ENCODE measurements at places on chromosomes 12 and 14.

DNA sequence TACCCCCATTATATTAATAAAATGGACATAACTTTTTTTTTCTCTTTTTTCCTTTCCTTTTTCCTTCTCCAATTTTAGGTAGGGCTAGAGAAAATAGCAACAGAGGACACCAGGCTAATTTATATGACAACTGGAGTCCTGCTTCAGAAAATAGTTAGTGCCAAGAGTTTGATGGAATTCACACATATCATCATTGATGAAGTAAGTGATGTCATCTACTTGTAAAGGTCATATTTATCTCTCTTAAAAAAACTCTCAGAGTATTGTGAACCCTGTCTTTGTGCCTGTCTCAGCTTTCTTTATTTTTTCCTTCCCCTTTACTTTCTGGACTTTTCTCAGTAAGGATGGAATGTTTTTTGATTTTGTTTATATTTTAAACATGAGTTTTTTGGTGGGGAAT, 24.3 kb upstream of the RD3L start:
- no peak for DNase-seq

- no peak for DNase-seq
Observed at GRCh38 chr14:90874599-90874998, 58.4 kb upstream of the TTC7B start.

DNA sequence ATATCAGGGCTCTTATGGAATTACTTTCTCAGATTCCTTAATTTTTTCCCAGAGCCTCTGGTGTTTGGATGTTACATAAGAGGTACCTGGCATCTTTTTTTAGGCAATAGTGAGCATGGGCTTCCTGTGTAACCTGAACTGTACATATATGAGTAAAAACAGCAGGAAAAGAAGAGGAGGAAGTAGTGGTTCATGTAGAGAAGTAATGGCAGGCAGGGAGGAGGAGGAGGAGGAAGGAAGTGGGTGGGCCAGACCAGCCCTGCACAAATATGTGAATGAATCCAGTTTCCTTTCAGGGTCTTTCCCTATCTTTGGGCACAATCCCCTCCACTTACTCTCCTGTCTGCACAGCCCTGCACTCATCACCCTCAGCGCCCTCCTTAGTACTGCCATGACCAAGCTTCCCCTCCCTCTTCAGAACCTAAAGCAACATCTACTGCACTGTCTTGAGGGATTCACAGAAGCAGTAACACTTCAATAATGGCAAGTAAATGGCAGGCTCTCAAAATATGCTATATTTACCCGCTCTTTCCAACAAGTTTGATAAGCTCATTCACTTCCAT, 40.9 kb upstream of the GSG1 start:
- DNase-seq, result no peak

- DNase-seq, result no peak
Observed at GRCh38 chr12:97167598-97167997, 260.5 kb downstream of the NEDD1 start.

GRCh38 chr14:78758333-78758732, 588.2 kb downstream of the NRXN3 start:
- no peak for DNase-seq

- DNase-seq, result no peak
Observed at GRCh38 chr12:57632073-57632957, 686 bp downstream of the B4GALNT1 start.

GRCh38 chr12:124518051-124518932, 49.1 kb downstream of the NCOR2 start:
- peak; percentile 99 for DNase-seq

GRCh38 chr12:88453323-88453722, 126.9 kb downstream of the KITLG start:
- DNase-seq, result no peak

- no peak for DNase-seq
Observed at GRCh38 chr14:79064214-79064613, 894.0 kb downstream of the NRXN3 start.

DNA sequence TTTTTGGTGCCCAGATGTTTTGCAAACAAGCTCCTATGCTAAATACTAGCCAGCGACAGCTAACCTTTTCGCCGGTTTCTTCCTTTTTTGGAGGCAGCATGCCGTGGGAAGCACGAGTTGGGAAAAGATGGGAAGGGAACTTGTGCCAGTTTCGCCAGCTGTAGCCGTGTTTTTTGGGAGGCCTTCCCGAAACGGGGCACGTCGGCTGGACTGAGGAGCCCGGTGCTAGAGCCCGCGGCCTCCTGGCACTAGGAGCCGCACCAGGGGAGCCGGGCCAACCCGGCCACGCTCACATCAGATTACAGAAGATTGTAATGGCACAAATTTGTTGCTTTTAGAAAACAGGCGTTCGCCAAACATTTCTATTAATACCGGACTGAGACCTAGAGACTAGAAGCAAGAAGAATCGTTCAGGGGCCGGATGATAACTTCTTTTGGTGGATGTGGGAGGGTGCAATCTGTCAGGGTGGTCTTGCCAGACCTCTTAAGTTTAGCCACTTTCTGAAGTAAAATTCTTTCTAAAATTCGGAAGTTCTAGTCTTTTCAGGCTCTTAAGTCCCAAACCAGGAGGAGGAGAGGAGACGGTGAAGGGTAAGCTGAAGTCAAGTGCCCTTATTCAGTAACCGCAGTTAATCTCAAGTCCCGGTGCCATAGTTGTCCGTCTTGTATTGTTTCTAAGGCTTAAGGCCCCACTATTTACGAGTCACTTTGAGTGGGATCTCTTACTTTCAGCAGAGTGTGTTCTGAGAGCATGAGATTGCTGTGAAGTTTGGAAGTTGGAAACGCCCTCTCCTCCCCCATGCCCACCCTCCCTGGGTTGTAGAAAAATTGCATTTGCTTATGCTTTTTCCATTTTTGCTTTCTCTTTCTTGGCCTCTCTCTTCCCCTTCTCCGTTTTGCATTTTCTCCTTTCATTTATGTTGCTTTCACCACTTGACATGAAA, 1.3 kb downstream of the RASSF3 start:
- peak; percentile 41 for DNase-seq

DNA sequence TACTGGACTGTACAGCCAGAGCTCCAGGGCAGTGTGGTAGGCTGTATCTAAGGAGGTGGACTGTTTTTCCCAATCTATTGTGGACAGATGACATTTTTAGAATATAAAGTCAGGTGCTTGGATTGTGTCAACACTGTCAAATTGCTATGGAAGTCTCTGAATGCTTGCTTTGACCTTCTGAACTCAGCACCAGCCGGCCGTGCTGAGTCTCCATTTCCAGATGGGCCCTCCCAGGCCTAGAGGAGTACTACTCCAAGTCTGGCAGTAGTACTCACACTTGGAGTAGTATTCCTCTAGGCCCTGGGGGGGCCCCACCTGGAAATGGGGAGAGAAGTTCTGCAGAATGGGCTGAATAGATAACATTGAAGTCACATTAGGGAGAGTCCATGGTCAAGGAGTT, 16.2 kb upstream of the KCNK13 start:
- no peak for DNase-seq

DNA sequence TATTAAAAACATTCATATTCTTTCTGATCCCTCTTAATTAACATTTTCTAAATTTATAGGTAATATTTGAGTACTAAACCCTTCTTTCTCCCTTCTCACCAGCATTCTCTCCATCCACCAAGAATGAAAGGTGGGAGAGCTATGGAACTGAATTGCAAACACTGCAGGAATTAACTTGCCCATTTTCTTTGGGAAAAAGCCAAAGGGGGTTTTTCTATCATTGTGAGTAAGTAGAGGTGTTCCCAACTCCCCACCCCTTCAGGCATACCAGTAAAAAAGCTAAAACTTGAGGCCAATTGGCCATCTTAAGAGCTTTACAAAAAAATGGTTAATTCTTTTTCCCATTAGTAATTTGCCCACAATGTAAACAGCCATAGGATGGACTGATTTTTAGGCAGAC, 23.7 kb downstream of the PCNX1 start:
- no peak for DNase-seq

- no peak for DNase-seq
Observed at GRCh38 chr12:120006258-120006975, 17.4 kb downstream of the BICDL1 start.

DNA sequence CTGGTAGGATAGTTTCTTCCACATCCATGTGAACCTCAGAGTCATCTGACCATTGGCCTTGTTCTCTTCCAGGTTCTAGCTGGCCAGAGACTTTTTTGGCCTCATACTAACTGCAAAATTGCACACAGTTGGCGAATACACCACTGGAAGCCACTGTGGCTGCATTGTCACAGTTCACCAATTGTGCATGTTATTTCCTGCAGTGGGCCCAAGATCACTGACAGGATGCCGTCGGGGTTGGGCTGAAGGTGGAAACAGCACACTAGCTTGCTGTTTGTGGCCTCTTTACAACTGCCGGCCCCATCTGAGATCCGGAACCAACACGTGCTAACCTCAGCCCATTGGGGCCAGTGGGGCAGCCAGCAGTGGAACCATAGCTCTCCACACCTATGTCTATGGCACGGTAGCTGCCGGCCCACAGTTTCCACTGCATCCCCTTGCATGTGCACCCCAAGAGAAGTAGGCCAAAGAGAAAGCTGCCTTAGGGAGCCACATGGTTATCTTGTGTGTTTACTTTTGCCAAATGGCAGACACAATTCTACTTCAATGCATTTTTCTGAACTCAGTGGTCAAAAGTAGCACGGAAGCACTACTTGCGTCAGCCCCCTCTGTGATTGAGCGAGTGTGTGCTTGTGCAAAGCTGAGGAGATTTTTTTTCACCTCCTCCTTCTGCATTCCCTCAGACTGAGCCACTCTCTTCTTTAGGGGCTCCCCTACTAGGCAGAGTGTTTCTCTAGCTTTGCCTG, 464.0 kb downstream of the RAD51B start:
- peak; percentile 29 for DNase-seq

- no peak for DNase-seq
Observed at GRCh38 chr12:90099288-90099687, 390.6 kb upstream of the ATP2B1 start.

DNA sequence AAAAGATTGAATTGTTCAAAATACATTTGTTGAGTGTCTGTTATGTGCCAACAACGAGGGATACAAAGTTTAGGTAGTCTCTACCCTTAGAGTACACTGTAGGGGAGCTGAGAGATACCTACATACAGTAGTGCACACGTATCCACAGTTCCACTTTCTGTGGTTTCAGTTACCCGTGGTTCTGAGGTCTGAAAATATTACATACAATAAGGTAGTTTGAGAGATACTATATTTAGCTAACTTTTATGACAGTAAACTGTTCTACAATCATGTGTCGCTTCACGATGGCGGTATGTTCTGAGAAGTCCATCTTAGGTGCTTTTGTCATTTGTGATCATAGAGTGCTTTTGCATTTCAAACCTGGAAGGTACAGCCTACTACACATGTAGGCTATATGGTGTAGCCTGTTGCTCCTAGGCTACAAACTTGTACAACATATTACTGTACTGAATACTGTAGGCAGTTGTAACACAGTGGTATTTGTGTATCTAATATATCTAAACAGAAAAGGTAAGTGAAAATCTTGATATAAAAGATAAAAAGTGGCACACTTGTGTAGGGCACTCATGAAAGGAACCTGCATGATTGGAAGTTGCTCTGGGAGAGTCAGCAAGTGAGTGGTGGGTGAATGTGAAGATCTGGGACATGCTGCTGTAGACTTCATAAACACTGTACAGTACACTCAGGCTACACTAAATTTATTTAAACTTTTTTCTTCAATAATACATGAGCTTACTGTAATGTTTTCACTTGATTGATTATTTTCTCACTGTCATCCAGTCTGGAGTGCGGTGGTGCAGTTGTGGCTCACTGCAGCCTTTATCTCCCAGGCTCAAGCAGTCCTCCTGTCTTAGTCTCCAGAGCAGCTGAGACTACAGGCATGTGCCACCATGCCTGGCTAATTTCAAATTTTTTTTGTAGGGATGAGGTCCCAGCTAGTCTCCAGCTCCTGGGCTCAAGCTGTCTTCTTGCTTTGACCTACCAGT, 4.0 kb downstream of the CPSF6 start:
- no peak for DNase-seq

GRCh38 chr14:36820111-36820709, 158.6 kb downstream of the PAX9 start:
- no peak for DNase-seq

GRCh38 chr14:51167587-51168214, 72.3 kb upstream of the TMX1 start:
- DNase-seq, result no peak

DNA sequence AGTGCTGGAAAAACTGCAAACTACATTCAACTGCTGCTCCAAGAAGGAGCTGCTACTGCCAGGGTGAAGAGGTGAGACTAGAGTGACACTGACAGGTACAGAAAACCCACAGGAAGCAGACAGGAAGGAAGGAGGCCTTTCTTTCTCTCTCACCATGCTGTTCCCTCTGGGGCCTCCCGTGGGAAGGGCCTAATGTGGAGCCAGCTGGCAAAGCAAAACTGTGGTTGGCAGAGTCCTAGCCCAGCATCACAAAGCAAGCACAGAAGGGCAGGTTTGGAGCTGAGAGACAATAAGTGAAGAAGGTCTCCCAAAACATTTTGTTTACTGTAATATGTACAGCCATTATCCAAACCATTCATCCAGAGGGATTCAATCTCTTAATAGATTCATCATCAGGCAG, 122.5 kb upstream of the MAX start:
- no peak for DNase-seq

- no peak for DNase-seq
Observed at GRCh38 chr12:49687941-49688340, 19.3 kb downstream of the FMNL3 start.

GRCh38 chr12:82210882-82211281, 147.3 kb downstream of the CCDC59 start:
- no peak for DNase-seq

- DNase-seq, result no peak
Observed at GRCh38 chr12:53684654-53685220, 8.9 kb upstream of the ATP5MC2 start.

- no peak for DNase-seq
Observed at GRCh38 chr12:126727218-126728075, 1539.5 kb upstream of the TMEM132C start.

GRCh38 chr14:65533736-65534404, 121.3 kb downstream of the FUT8 start:
- DNase-seq, result no peak

- no peak for DNase-seq
Observed at GRCh38 chr14:69037790-69038454, 58.8 kb upstream of the ACTN1 start.

- DNase-seq, result no peak
Observed at GRCh38 chr14:37591941-37592481, 3.0 kb downstream of the FOXA1 start.

DNA sequence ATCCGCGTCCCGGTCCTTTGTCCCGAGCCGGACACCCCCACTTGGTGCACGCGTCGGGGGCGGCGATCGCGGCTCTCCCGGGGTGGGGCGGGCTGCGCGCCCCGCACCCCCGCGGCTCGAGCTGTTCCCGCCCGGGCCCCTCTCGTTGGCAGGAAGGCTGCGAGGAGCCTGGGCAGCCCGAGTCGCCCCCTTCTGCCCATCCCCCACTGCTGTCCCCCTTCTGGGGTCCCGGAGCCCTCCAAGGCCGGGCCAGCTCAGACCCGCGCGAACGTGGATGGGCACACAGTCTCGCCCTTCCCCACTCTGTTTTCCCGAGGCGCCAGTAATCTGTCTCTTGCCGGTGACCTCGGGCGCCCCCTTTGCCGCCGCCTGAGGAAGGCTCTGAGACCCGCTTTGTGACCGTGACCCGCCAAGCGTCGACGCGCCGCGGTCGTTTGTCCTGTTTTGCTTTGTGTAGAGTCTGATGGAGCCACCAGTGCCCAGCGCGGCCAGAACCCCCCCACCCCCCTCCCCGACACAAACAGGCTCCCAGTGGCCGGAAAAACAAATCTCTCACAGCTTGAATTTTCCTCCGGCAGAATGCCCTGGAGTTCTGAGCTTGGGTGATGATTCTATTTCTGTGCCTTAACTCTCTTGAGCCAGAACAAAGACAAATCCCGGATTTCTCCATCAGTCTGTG, 610 bp downstream of the C14orf132 start:
- no peak for DNase-seq

- DNase-seq, result no peak
Observed at GRCh38 chr12:16021026-16021425, 109.9 kb downstream of the DERA start.
